ENCODE measurements at places on chromosomes 7 and 10.

DNA sequence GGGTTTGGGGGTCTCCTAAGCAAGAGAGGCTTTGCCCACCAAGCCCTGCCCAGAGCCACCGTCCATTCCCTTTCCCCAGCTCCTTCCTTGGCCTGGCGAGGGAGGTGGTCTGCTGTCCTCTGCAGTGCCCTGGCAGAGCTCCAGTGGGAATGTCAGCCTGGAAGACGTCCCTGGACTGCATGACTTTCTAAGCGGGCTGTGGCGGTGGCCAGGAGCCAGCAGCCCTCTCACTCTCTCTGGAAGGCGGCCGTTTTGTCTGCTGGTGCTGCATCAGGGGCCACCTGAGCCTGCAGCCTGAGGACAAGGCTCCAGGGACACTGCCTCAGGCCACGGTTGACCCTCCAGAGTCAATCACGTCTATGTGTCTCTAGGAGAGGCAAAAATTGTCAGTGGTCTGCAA, 271.0 kb downstream of the SKAP2 start:
- no peak for DNase-seq

GRCh38 chr10:98815039-98815885, 368.5 kb upstream of the HPS1 start:
- no peak for DNase-seq

- no peak for DNase-seq
Measured at GRCh38 chr10:105112862-105113261, 471.8 kb downstream of the SORCS3 start.

DNA sequence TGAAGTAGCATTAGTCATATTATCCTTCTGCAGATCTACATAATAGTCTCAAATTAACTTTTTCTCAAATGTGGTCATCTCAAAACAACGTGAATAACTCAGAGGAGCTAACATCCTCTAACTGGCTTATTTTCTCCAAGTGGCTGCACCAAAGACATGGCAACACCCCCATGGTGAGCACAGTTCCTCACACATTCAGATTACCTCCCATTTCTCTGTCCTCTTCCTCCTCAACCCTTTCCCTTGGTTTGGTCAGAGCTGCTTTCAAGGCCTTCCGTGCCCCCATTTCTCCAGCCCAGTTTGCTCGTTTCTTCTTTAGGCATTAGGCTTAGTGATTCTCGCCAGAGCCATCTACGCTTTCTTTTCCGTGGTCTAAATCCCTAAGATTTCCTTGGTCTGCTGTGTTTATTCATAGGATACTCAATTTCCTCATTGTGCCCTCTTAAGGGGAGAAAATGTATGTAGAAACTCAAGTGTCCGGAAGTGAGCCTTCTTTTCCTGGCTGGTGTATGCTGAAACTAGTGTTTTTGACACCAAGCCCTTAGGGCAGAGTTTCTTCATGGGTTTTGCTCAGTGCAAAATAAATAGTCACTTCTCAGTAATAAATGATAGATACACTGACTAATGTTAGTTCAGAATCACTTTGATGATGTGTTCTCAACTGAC, 2.6 kb downstream of the MET start:
- DNase-seq: no peak

- no peak for DNase-seq
Measured at GRCh38 chr7:77537778-77538280, 734 bp downstream of the PTPN12 start.

DNA sequence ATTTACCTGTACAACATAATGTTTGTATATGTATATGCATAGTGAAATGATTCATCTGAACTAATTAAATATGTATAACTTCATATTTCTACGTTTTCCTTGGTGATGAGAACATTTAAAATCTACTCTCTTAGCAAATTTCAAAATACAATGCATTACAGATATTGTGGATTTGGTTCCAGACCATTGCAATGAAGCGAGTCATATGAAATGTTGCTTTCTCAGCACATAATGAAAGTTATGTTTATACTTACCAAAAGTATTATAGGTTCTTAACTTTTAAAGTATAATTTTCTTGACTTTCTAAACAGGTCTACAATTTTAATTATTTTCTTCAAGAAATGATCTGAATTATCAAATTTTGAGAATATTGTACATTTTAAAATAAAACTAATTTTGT, 189.2 kb downstream of the CSTF2T start:
- no peak for DNase-seq

GRCh38 chr7:22677680-22678079, 49.3 kb upstream of the IL6 start:
- no peak for DNase-seq

GRCh38 chr7:35257251-35258124, 3.6 kb upstream of the TBX20 start:
- DNase-seq: no peak

GRCh38 chr10:94083662-94084265, 90.0 kb downstream of the PLCE1 start:
- DNase-seq: no peak

- DNase-seq: no peak
Measured at GRCh38 chr10:76073524-76073923, 642.1 kb downstream of the LRMDA start.

DNA sequence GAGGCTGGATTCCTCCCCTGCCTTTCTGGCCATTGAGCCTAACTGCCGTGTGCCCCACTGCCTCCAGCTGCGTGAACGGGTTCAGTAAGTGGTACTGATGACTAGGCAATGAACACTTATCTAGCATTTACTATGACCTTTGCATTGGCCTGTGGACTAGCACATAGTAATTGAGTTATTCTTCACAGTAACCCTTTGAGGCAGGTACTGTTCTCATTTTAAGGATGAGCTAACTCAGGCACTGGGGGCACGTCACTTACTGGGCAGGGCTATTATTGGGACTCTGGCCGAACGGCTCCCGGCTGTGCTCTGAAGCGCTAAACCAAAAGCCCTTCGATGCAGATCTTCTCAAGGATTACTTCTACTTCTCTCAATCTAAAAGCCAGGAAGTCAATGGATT, 38.3 kb downstream of the WIPF3 start:
- no peak for DNase-seq

DNA sequence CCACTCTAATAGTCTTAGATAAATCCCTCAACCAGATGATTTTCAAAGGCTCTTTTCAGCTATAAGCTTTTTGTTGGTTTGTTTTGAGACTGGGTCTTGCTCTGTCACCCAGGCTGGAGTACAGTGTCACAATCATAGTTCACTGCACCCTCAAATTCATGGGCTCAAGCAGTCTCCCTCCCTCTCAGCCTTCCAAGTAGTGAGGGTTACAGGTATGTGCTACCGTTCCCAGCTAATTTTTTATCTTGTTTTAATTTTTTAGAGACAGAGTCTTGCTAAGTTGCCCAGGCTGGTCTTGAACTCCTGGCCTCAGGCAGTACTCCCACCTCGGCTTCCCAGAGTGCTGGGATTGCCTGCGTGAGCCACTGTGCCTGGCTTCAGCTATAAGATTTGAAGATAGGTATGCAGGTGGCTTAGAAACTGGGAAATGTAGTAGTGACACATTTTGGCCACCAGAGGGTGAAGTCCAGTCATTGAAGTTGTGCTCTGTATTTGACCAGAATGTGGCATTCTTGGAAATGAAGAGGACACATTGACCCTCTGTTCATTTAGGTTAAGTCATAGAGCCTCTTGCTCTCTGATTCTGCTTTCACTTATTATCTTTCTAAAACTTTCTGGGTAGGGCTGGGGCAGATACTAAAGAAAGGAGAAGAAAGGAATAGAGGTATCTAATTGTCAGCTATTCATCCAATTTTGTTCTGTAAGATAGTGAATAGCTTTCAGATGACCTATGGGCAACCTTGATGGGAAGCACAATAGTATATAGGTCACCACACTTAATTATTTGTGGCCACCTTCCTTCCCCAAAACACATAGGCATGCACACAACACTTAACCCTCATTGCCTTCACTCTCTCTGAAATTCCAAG, 36.0 kb downstream of the R3HCC1L start:
- no peak for DNase-seq

GRCh38 chr10:115091161-115091560, 2.0 kb upstream of the ATRNL1 start:
- no peak for DNase-seq

DNA sequence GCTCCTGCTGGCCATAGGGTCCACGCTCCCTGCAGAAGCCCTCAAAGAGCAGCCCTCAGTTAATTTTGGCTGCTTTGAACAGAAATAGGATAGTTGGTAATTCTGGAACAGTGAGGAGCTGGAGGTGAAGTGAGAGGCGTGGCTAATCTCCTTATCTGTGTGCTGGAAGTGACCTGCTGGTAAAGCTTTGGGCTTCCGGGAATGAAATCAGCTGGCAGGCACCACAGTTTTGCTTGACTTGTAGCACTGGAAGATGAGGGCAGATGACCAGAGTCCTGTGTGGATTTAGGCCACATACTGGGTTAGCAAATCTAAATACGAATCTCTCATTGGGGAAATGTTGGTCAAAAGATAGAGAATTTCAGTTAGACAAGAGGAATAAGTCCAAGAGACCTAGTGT, 10.2 kb downstream of the ATP6V0E2 start:
- DNase-seq: no peak

GRCh38 chr10:88987243-88987725, 3.3 kb upstream of the FAS start:
- DNase-seq: no peak

DNA sequence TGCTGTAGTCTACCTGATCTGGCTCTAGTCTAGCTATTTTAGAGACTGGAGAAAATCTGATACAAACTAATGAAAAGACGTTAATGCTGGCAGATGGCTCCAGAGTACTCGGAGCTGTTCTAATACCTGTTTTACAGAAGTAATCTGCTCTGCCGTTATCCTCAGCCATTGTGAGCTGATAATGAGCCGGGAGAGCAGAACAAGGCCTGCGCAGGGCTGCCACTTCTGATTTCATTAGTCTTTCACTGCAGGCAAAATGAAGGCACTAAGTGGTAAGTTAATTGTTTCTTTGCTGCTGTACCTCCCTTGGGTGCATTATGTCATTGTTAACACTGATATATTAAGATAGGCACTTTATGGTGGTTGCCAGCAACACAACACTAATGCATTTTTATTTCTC, 456.4 kb upstream of the PFKP start:
- DNase-seq: no peak

- DNase-seq: no peak
Measured at GRCh38 chr10:4117604-4118003, 332.6 kb upstream of the KLF6 start.

DNA sequence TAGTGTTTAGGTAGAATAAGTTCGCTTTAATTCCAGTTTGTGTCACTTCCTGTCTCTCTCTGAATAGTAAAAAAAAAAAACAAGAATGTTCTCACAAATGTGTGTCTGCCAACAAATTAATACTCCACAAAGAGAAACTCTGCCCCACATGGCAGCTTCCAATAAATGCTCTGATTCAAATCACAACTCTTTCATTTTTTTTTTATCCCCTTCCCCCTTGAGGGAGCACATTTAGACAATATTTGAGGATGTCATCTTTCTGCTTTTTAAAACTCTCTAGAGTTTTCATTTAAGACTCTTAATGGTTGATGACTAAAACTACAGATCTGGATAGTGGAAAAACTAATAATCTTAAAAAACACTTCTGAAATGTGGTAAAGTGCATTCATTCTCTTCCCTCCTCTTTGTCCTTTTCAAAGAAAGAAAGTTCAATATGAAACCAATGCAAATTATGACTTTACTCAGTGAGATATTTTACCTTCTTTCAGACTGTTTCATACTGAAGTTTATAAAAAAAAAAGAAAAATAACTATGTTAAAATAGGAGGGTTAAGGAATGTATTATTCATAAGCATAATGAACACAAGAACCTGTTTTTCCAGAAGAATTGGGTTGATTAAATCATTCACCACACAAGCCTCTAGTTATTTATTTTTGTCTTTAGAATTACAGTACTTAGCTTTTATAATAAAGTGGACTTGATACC, 42.3 kb downstream of the ARID5B start:
- no peak for DNase-seq

DNA sequence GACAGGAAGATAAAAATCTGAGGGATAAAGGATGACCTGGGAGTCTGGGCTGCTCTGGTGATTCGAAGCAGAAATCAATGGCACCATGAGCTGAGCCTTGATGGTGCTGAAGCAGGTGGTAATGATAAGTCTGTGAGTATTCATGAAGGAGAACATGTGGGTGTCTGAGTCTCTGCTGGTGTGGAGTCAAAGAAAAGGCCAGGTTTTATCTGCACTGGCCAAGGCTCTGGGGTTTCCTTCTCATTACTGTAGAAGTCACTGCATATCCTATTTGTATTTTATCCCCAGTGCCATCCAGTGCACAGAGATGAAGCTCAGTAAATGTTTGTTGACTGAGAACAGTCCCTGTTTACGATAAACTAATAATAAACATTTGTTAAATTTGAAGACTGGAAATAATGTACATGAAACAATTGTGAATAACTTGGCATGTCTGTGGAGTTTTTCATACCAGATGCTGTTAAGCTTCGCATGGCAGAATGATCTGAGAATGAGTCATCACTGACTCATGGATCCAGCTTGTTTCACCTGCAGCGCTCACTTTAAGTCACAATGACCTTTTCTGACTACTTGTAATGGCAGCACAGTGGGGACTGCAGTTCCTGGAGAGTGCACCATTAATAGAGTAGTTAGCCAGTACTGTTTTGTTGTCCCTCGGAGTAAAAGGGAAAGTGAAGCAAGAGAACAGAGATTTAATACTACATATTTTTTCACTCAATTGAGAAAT, 538.5 kb downstream of the HTR7 start:
- peak; percentile 53 for DNase-seq

DNA sequence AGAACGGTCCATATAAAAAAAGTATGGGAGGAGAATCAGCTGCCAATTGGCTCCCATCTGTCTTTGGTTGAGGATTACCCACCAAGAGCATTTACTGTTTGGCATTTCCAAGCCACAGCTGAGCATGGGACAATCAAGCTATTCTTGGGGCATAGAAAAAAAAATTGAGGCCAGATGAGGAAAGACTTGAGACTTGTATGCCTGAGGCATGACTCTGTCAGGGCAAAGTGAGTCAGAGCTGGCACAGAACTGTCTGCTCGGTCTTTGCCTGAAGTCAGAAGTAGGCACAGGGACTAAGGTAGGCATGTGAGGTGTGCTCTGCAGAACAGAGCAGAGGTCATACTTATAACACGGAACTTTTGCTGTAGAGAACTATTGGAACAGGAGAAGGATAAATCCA, 126.5 kb upstream of the CHRM2 start:
- DNase-seq: no peak

DNA sequence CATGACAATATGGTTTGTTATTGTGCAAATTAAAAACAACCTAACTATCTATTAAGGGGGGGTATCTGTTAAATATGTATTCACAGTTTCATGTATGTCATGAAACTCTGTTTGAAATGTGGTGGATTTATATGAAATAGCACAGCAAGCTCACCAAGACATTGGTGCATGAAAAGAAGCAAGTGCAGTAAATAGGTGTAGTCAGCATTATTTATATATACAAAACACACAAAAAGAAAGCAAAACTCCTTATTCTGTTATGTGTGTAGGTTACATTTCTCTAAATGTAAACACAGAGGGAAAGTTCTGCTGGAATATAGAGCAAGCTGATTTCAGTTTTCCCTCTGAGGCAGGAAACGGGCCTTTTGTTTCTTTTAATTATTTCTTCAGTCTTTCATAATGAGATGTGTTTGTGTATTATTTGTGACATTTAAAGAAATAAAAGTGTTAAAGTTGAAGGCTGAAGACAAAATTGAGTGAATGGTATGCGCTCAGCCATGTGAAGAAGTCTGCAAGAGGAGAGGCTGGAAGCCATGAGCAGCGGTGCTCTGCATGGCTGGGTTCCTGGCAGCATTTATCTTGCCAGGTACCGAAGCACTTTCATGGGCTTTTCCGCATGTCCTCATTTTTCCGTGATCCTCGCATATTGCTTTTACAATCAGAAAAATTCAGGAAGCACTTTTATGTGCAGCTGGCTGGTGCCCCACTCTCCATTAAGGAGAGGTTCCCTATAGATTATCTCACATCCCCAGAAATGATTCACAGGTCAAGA, 38.5 kb downstream of the GRID1 start:
- no peak for DNase-seq

Measured in fibroblast of skin of left biceps (primary cell).